ENCODE measurements at places on chromosomes 2 and 18. TPM values are rescaled to one million over a fixed set of nuclear protein-coding genes. Genes with fewer than 3 reads are reported as not detected.
A peak's percentile ranks its signal among the peaks of the same experiment; 100 is the strongest.

NEU4 gene
- total RNA-seq = 0.72 TPM

CABYR gene
- 5.8 TPM for total RNA-seq

SOX11 gene
- total RNA-seq = 10.1 TPM

FAHD2B gene
- 0.72 TPM for total RNA-seq

ADGRF3 gene
- 0.48 TPM for total RNA-seq

SERPINB5 gene
- 49.4 TPM for total RNA-seq

IMMT gene
- 64.8 TPM for total RNA-seq

LRP1B gene
- 0.96 TPM for total RNA-seq

SLC39A6 gene
- 86.9 TPM for total RNA-seq

ALPI gene
- total RNA-seq = 2.9 TPM

GAL3ST2 gene
- total RNA-seq = 2.2 TPM

- no peak for DNase-seq
These were observed 640.9 kb upstream of the SETBP1 start for GRCh38 chr18:44039826-44040225.

DNA sequence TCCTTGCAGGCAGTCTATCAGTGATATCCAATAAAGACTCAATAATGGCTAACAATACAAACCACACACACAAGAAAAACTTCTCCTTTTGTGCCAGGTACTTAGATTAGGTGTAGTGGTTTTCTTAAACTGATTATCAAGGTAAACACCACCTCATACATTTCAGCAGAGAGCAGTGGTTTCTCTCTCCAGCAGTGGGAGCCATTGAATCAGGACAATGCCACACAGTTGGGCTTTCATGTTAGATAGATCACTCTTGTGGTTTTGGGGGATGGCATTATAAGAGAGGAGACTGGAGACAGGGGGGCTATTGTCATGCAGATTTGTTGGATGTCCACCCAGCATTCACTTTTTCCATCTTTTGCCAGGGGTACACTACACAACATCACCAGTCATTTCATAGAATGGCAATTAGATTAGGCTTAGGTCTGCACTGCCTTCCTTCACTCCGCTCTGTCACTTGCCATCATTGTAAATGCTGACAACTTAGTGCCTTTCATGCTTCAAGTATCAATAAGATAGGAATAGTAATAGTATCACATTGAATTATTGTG lies 13.6 kb upstream of the IRS1 start:
- DNase-seq = no peak

GRCh38 chr2:223545830-223546229 lies 56.3 kb downstream of the SCG2 start:
- no peak for DNase-seq

- DNase-seq = no peak
These were observed 3.4 kb downstream of the CFAP65 start for GRCh38 chr2:219037783-219038499.

GRCh38 chr2:230986520-230987136 lies 9.3 kb upstream of the SPATA3 start:
- no peak for DNase-seq

GRCh38 chr2:205656461-205656860 lies 25.8 kb upstream of the NRP2 start:
- no peak for DNase-seq

DNA sequence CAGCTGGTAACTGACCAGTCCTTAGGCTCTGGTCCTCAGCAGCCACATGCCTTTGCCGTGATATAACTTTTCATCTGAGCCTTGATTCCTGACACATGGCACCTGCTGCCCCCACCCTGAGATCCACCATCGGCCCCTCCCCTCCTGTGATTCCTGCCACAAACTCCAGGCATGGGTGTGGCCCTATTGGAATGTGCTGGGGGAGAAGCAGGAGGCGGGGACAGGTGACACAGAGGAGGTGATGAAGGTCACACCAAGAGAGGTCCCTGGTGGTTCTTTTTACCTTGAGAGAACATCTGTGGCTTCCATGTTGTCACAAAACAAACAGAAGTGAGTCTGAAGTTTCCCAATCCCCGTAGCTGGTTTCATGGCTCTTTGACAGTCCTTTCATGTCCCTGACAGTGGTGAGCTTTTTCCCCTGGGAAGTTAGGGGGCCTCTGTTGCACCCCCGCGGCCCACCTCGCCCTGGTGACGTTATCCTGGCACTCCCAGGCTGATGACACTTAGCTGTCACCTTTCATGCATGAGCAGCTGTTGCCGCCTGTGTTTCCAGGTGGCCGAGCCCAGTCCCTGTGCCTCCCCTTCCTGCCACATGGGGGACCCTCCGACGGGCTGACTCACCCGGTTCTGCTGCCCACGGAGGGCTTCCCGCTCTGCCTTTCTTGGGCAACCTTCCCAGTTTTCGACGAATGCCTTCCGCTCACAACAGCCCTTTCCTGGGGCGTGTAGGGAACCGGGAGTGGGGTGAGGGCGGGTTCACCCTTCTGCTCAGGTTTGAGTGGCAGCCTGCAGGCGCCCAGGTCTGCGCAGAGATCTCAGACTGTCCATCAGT lies 66.3 kb upstream of the GLI2 start:
- peak; percentile 30 for DNase-seq

DNA sequence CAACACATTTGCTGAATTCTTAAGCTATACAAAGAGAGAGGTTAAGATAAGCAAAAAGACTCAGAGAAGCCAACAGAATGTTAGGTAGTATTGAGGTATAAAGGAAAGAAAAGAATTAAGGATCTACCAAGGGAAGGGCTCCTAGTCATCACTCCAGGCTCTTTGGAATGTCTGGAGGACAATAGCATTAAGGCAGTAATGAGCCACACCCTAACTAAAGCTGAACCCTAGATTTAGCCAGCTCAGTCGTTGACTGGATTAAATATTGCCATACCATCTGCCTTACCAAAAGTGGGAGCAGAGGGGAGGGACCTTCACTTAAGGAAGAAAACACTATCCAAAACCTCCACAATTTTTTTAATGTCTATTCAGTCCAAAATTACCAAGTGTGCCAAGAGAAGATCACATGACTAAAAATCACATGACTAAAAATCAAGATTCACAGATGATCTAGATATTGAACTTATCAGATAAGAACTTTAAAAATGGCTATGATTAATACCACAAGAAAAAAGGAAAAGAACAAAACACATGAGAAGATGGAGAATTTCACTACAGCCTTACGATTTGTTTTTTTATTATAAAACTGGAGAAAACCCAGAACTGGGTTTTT lies 59.7 kb downstream of the EXOC6B start:
- DNase-seq = no peak

- no peak for DNase-seq
These were observed 395.0 kb upstream of the TCF4 start for GRCh38 chr18:55982992-55983391.

GRCh38 chr2:17879913-17880274 lies 1.4 kb downstream of the KCNS3 start:
- DNase-seq = no peak

DNA sequence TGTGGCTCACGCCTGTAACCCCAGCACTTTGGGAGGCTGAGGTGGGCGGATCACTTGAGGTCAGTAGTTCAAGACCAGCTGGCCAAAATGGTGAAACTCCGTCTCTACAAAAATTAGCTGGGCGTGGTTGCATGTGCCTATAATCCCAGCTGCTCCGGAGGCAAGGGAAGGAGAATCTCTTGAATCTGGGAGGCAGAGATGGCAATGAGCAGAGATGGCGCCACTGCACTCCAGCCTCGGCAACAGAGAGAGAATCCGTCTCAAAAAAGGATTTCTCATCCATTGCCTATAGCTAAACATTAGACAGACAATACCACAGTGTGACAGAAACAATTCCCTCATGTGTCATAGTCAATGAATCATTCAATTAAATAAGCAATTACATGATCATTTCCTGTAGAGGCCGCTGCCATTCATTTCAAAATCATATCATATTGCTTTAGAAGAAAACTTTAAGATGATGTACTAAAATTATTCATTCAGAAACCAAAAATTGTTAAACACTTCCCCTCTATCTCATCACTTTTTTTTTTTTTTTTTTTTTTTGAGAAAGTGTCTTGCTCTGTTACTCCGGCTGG lies 69.5 kb upstream of the TGIF1 start:
- no peak for DNase-seq

DNA sequence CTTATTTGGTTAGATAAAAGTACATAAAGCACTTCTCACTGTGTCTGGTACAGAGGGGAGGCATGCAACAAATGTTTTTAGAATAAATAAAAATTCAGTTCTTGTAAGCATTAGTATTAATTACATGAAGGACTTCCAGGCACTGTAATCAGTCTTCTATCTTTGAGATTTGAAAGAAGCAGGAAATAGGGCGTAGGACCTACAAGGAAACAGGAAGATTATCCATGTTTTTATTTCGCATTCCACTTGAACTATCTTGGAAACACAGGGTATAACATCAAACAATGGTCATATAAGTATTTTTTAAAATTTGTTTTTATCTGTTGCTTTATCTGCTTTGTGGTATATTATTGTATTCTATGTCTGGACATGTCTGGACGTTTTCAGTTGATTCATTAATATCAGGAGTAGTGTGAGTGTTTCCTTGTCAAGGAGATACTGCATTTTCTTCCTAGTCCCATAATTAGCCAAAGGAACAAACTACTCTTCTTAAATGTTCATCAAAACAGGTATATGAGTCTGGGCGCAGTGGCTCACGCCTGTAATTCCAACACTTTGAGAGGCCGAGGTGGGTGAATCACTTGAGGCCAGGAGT lies 32.5 kb downstream of the BMPR2 start:
- peak; percentile 5 for DNase-seq

GRCh38 chr2:172097557-172098131 lies 5.1 kb downstream of the DLX2 start:
- DNase-seq = no peak

DNA sequence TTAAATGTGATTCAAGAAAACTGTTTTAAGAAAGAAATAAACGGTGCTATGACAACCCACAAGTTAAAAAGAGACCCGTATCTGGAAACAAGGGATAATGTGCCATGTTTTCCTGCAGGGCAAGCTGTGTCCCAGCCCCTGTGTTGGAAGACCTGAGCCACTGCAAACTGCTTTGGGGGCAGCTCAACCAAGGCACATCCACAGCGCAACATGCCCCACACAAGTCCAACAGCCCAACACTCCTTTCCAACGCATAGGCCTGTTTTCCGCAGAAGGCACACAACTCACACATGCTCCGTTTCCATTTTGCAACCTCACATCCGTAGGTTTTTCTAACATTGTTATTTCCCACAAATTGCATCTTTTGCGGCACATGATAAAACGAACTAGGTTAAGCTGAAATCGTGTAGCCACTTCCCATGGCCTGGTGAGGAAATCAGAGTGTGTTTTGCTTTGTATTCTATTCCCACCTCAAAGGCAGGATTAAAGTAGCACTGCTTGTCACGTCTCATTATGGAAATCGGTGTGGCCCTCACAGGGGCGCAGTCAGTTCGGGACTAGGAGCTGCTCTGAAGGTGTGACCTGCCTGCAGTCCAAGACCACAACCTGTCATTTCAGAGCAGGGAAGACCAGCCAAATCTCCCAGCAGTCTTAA lies 50.5 kb upstream of the ZNF516 start:
- DNase-seq = no peak

- no peak for DNase-seq
These were observed 2.4 kb downstream of the TCF7L1 start for GRCh38 chr2:85135660-85135914.

DNA sequence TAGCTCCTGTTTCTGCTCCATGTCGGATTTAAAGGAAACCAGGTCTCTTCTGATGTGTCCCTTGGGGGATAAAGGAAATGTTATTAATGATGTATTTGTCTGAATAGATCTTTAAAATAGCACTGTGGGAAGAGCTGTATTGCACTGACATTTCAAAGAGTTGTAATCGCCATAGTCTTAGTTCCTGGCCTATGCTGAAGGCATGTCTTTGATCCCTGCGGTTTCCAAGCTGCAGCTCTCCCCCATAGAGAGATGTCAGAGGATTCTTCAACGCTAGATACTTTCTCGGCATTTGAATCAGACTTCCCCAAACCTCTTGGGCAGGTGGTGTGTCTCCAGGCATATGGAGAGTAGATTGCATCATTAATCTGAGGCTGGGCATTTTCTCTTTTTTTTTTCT lies 40.4 kb downstream of the NAT8 start:
- DNase-seq = peak; percentile 1

GRCh38 chr18:2845172-2845571 lies 1.6 kb upstream of the EMILIN2 start:
- DNase-seq = no peak

GRCh38 chr2:241190291-241190981 lies 2.0 kb downstream of the ANO7 start:
- no peak for DNase-seq

DNA sequence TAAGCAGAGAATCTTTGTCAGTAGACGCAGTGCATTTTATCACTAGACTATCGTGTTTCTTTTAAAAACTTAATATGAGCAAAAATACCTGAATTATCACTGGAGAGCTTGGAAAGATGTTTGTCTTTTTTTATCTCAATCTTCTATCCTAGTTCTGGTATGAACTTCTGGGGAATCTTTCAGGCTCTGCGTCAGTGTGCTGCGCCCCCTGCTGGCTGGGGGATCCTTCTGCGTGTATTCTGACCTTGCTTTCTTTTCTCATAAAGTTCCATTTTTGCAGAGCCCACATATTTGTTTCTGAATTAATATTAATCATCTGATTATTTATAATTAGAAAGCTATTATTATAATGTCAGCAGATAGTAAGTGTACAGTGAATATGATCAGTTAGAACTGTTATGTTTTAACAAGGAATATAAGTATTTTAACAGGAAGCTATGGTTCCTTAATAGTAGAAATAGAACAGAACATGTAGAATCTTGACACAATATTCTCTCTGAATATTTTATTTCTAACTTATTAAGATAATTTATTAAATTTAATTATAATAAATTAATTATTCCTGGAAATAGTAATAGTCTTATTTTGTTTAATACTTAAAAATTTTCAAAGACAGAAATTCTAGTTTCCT lies 945.0 kb upstream of the CRIM1 start:
- peak; percentile 35 for DNase-seq

Data from umbilical cord (tissue), 2 donors.